AG09319 (cell line): ENCODE measurements at places on chromosomes 16 and 17.
A peak's percentile ranks its signal among the peaks of the same experiment; 100 is the strongest.

GRCh38 chr16:11806721-11807120 lies 9.7 kb upstream of the ZC3H7A start:
- no peak for DNase-seq

- no peak for DNase-seq
These were observed 498.3 kb upstream of the EEF2KMT start for GRCh38 chr16:5595849-5596248.

GRCh38 chr16:11833951-11834695 lies 17.2 kb downstream of the RSL1D1 start:
- peak; percentile 67 for DNase-seq

GRCh38 chr17:56785405-56785804 lies 48.3 kb downstream of the C17orf67 start:
- peak; percentile 45 for DNase-seq

GRCh38 chr17:83124871-83125514 lies 45.6 kb downstream of the METRNL start:
- DNase-seq = no peak

- no peak for DNase-seq
These were observed 93.9 kb downstream of the SDR42E1 start for GRCh38 chr16:81917375-81917774.

GRCh38 chr16:49827805-49828438 lies 28.0 kb downstream of the ZNF423 start:
- DNase-seq = no peak
